SJSA1 (cell line): ENCODE measurements at places on chromosomes 12 and 14.
A peak's percentile ranks its signal among the peaks of the same experiment; 100 is the strongest.

DNA sequence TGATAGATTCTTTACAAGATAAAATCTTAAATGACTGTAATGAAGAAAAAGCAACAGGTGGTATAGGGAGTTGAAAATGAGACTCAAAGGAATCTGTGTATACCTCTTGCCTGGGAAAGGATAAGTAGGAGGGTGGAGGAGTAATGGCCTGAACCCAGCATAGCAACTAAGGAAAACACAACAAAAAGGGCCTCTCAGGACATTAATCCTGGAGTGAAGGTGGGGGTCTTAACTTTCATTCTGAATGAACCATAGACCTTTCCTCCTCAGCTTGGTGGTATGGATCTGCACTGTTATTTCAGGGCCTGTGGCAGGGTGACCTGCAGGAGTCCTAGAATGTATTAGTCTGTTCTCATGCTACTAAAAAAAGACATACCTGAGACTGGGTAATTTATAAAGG, 185.6 kb downstream of the AKAP6 start:
- H3K27ac ChIP-seq: peak overlapping the region; percentile 37; the same call in 1 of the 2 replicates
- no peak for DNase-seq
- no peaks in the 10 kb centered on the region for H3K36me3 ChIP-seq
- peaks cover 29% of the 10 kb centered on the region for H3K4me1 ChIP-seq
- no peaks in the 10 kb centered on the region for H3K27me3 ChIP-seq

DNA sequence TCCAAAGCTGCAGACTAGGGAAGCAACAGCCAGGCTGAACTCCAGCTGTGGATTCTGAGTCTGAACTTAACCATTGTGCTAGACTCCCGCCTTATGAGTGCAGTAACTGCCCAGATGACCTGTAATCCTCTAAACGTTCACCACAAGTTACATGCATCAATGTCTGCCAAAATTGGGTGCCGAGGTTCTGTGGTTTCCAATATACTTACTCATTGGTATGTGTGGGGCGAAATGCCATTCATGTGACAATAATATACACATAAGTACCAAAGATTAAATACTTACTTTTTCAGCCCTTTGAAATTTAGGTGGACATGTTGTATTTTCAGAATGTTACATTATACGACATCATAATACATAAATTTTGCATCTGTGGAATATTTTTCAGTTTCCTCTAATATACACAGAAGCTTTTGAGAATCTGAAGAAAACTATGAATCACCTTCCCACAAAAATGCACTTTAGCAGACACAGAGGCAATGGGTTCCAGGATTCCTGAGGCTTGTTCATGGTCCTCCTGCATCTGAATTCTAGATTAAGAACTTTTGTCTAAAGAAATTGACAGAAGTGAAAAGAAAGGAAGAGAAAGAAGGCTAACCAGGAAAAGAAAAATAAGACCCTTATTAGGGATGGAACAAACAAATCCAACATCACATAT, 31.7 kb downstream of the GRIP1 start:
- H3K27me3 ChIP-seq: no peaks in the 10 kb centered on the region
- H3K36me3 ChIP-seq: no peaks in the 10 kb centered on the region
- H3K4me1 ChIP-seq: peaks cover 24% of the 10 kb centered on the region
- no peak overlapping the region for H3K4me3 ChIP-seq
- H3K27ac ChIP-seq: peak overlapping the region; percentile 74

- no peak overlapping the region for H3K27ac ChIP-seq
- no peaks in the 10 kb centered on the region for H3K27me3 ChIP-seq
- H3K4me1 ChIP-seq: no peaks in the 10 kb centered on the region
- H3K4me3 ChIP-seq: no peak overlapping the region
- no peaks in the 10 kb centered on the region; the same call in 1 of the 2 replicates for H3K36me3 ChIP-seq
- DNase-seq: no peak
These were observed 25.7 kb downstream of the CNOT2 start for GRCh38 chr12:70268972-70269371.

DNA sequence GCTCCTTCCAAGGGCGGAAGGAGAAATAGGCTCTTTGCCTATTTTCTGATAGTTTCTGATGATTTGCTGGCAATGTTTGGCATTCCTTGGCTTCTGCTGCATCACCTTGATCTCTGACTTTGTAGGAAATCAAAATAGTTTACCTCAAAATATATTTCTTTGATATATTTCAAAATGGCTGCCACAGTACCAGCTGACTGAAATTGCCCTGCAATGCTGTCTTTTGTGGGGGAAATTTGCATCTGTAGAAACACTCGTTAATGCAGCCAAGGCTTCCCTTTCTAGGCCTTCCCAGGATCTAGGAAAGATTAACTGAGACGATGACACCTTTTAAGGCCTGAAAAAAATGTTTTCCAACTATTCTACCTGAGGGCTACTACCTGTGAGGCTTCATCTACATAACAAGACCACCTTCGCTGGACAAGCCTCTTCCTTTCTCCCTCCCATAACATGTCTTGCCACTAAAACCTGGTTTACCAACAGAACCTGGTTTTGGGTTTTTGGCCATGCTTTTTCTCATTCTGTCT, 212.8 kb upstream of the SSTR1 start:
- no peaks in the 10 kb centered on the region for H3K4me1 ChIP-seq
- DNase-seq: no peak
- no peak overlapping the region for H3K27ac ChIP-seq
- no peak overlapping the region for H3K4me3 ChIP-seq
- no peaks in the 10 kb centered on the region for H3K27me3 ChIP-seq

- H3K36me3 ChIP-seq: no peaks in the 10 kb centered on the region
- H3K27me3 ChIP-seq: no peaks in the 10 kb centered on the region
- peaks cover 30% of the 10 kb centered on the region for H3K4me1 ChIP-seq
- H3K4me3 ChIP-seq: no peak overlapping the region
- H3K27ac ChIP-seq: no peak overlapping the region
- no peak for DNase-seq
These were observed 8.1 kb upstream of the RIC8B start for GRCh38 chr12:106766393-106766826.

DNA sequence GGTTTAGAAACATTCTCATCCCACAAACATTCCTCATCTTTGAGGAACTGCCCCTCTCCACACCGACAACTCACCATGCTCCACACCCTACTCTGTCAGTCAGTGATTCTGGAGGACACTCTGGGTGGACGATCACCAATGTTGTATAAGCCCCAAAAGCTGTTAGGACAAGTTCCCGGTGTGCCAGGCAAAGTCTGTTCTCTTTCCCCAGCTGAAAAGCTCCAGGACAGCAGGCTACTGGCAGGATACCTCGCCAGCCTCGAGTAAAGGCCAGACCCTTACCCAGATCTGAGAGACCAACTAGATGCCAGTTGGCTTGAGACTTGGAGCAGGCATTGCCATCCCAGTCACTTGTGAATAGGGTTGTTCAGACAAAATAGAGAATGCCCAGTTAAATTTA, 12.0 kb downstream of the KRT5 start:
- DNase-seq: peak; percentile 12
- H3K27ac ChIP-seq: no peak overlapping the region
- no peak overlapping the region for H3K4me3 ChIP-seq
- no peaks in the 10 kb centered on the region for H3K36me3 ChIP-seq

DNA sequence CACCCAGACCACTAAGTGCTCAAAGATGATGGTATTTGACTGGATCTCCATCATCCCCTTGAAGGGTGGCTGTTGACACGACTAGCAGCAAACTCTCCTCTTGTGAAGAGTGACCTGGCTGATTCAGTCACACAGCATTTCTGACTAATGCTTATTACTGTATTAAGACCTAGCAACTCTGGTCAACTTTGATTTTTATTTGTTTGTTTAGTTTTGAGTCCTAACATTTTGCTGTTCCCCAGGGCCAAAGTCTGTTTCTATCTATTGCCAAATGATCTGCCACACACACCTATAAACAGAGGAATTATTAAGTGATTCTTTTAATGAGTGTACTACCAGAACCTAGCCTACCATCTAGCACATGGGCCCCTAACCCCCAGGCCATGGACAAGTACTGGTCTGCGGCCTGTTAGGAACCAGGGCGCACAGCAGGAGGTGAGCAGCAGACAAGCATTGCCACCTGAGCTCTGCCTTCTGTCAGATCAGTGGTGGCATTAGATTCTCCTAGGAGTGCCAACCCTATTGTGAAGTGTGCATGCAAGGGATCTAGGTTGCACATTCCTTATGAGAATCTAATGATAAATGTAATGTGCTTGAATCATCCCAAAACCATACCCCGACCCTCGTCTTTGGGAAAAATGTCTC, 120.0 kb downstream of the RPS6KA5 start:
- no peak overlapping the region for H3K27ac ChIP-seq
- DNase-seq: no peak
- H3K27me3 ChIP-seq: no peaks in the 10 kb centered on the region
- H3K4me1 ChIP-seq: no peaks in the 10 kb centered on the region
- no peak overlapping the region for H3K4me3 ChIP-seq

GRCh38 chr14:77638771-77639171, 22.3 kb upstream of the SPTLC2 start:
- H3K36me3 ChIP-seq: no peaks in the 10 kb centered on the region
- H3K4me3 ChIP-seq: no peak overlapping the region
- H3K27me3 ChIP-seq: no peaks in the 10 kb centered on the region
- H3K27ac ChIP-seq: peak overlapping the region; percentile 66
- DNase-seq: peak; percentile 45
